ENCODE measurements at places on chromosomes 12 and 14. TPM values are rescaled to one million over a fixed set of nuclear protein-coding genes. Genes with fewer than 3 reads are reported as not detected.

Gene GLT1D1
- 1.0 TPM for total RNA-seq

Gene VRK1
- total RNA-seq, result 68.9 TPM

Gene RNASE7
- not detected for total RNA-seq

Gene DPY19L2
- 0.61 TPM for total RNA-seq

Gene PZP
- total RNA-seq, result not detected

Gene PLCZ1
- total RNA-seq, result not detected

Gene FGD4
- total RNA-seq, result 0.16 TPM

Gene RAPGEF3
- total RNA-seq, result 0.20 TPM

Gene LMNTD1
- total RNA-seq, result not detected

Gene KRT3
- total RNA-seq, result not detected

Gene PIGH
- 17.8 TPM for total RNA-seq

Gene PDE3A
- total RNA-seq, result not detected

Gene ZNF410
- total RNA-seq, result 57.1 TPM

Gene ALX1
- not detected for total RNA-seq

Gene C12orf60
- total RNA-seq, result 1.5 TPM

Gene TNFAIP2
- total RNA-seq, result not detected

Gene HOTAIR
- total RNA-seq, result not detected

Gene PRR4
- total RNA-seq, result 2.5 TPM

Gene RAD51AP1
- total RNA-seq, result 39.6 TPM

Gene GZMB
- 127 TPM for total RNA-seq

Gene TAS2R7
- not detected for total RNA-seq

Gene AQP6
- not detected for total RNA-seq

Gene SLC35F4
- not detected for total RNA-seq

Gene ANP32D
- total RNA-seq, result not detected

Gene KLRC2
- total RNA-seq, result not detected

Gene KRT82
- total RNA-seq, result not detected

Gene TPH2
- not detected for total RNA-seq

Gene ZNF891
- total RNA-seq, result 2.3 TPM

Gene SOCS2
- 32.5 TPM for total RNA-seq

Gene PTHLH
- not detected for total RNA-seq

Gene CEBPE
- total RNA-seq, result not detected

Gene CACNA1C
- 0.09 TPM for total RNA-seq

Gene GPR162
- total RNA-seq, result 0.18 TPM

Gene FBXO34
- total RNA-seq, result 21.9 TPM

Gene RTL1
- not detected for total RNA-seq
